ENCODE measurements at places on chromosomes 6 and 20.

GRCh38 chr20:56731476-56731875, 102.4 kb downstream of the TFAP2C start:
- no peak for DNase-seq

GRCh38 chr20:1242530-1242929, 16.7 kb downstream of the RAD21L1 start:
- no peak for DNase-seq

DNA sequence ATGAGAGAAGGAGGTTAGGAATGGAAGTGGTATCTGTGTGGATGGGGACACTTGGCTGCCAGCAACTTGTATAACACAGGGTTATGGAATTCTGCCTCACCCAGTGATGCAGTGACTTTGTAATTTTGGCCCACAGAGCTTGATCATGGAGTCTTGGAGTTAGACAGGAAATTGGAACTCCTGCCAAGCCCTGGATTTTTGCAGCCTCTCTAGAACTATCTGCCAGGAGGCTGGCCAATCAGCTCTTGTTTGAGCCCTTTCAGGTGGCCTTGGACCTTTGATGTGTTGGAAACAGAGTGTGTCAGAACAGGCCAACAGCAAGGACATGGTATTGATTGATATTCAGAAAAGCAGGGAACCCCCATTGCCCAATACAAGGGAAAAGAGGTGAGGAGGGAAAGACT, 157.7 kb upstream of the GGTLC1 start:
- DNase-seq = no peak

DNA sequence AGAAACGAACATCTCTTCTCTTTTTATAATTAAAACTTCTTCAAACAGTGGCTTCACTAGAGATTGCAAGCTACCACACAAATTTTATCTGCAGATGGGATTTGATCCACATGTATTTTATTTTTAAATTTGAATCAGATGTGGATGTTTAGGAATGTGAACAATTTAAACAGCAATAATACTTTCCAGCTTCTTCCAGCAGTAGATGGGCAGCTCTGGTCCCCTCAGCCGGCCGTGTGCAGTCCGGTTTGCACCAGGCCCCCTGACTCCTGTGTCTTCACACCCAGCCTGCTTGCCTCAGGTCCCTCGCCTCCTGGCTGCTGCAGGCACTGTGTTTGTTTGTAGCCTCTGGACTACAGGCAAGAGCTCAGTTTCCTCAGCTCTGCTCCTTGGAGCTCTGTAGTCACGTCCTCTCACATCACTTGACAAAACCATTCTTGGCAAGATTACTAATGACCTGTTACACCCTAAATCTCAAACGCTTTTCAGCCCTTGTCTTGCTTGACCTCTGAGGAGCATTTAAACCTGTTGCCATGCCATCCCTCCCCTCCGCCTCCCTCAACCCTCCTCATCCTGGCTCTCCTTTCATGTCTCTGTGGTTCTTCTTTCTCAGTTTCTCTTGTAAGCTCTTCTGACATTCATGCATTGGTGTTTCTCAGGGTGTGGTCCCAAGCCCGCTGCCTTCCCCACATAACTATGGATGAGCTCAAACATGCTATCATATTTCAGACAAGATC, 13.2 kb upstream of the ZBTB24 start:
- DNase-seq = no peak

DNA sequence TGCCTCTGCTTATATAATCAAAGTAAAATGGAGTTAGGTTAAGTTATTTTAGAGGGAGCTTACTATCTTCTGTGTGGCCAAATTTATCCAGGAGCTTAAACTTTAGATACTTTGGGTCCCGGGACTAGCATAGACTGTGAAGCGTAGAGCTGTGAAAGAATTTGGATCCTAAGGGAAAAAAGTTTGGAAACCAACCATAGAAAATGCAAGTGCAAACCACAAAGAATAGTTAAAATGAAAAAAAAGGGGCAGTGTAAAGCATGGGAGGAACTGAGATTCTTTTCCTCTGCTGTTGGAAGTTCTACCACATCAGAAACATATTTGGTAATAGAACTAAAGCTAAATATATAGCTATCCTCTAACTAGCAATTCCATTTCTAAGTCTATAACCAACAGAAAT, 232.2 kb upstream of the FLRT3 start:
- no peak for DNase-seq

- no peak for DNase-seq
Measured at GRCh38 chr6:111721753-111722154, 116.1 kb upstream of the TRAF3IP2 start.
